Foreskin keratinocyte (primary cell): ENCODE measurements at places on chromosomes 3 and 15. TPM values are rescaled to one million over a fixed set of nuclear protein-coding genes. Genes with fewer than 3 reads are reported as not detected.
A peak's percentile ranks its signal among the peaks of the same experiment; 100 is the strongest.

- no peak for DNase-seq
Measured at GRCh38 chr3:24111711-24112110, 166.6 kb downstream of the NR1D2 start.

PPP1R14D gene
- not detected in 2 replicates for polyA plus RNA-seq

SLC2A2 gene
- not detected in 2 replicates for polyA plus RNA-seq

DNA sequence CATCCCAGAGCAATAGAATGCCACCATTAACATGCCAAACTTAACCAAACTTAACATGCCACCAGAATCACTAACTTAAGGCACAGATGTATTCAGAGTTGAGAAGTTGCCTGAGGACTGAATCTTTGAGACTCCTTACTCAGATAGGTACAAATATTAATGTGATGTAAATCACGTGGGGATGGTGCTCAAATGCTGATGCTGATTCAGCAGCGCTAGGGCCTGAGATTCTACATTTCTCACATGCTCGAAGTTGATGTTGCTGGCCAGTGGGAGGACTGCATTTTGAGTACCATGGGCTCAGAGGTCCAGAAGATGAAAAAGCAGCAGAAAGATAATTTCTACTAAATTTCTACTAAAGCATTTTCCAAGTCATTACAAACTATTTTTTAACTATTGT is 54.1 kb downstream of the RPL22L1 start:
- DNase-seq, result no peak

GRCh38 chr3:162391301-162391700 is 894.7 kb downstream of the OTOL1 start:
- peak; percentile 6 for DNase-seq

CEP152 gene
- polyA plus RNA-seq, result 1.4 and 1.7 TPM in 2 replicates

EPHB3 gene
- 4.3 and 6.5 TPM in 2 replicates for polyA plus RNA-seq

SEMA3B gene
- 1.3 and 2.3 TPM in 2 replicates for polyA plus RNA-seq

GRCh38 chr15:94487635-94488034 is 256.3 kb downstream of the MCTP2 start:
- peak; percentile 63 for DNase-seq

SKOR1 gene
- polyA plus RNA-seq, result 0.01 TPM in 1 of 2 replicates, not detected in the other

SLC9C1 gene
- not detected in 2 replicates for polyA plus RNA-seq

P2RY13 gene
- not detected in 2 replicates for polyA plus RNA-seq

- no peak for DNase-seq
Measured at GRCh38 chr3:186902154-186902553, 28.2 kb upstream of the ST6GAL1 start.

SPINK8 gene
- polyA plus RNA-seq, result not detected in 2 replicates

- DNase-seq, result no peak
Measured at GRCh38 chr15:89972085-89972484, 29.0 kb upstream of the ZNF710 start.

GRCh38 chr15:63347074-63347857 is 34.4 kb downstream of the CA12 start:
- DNase-seq, result no peak

MB21D2 gene
- polyA plus RNA-seq, result 6.9 and 8.2 TPM in 2 replicates

GRCh38 chr15:35748105-35748504 is 202.1 kb upstream of the DPH6 start:
- no peak for DNase-seq

DNA sequence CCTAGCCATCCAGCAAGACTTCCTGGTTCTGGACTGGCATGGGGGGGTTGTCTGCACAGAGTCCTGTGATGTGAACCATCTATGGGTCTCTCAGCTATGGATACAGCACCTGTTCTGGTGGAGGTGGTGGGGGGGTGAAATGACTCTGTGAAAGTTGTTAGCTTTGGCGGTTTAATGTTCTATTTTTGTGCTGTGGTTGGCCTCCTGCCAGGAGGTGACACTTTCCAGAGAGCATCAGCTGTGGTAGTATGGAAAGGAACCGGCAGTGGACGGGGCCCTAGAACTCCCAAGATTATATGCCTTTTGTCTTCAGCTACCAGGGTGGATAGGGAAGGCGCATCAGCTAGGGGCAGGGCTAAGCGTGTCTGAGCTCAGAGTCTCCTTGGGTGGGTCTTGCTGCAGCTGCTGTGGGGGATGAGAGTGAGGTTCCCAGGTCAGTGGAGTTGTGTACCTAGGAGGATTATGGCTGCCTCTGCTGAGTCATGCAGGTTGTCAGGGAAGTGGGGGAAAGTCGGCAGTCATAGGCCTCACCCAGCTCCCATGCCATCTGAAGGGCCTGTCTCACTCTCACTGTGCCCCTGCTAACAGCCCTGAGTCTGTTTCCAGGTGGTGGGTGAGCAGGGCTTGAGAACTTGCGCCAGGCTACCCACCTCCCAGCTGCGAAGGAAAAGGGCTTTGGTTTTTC is 7.1 kb upstream of the LARS2 start:
- peak; percentile 39 for DNase-seq

- peak; percentile 10 for DNase-seq
Measured at GRCh38 chr3:13308380-13308801, 111.7 kb downstream of the NUP210 start.

DNA sequence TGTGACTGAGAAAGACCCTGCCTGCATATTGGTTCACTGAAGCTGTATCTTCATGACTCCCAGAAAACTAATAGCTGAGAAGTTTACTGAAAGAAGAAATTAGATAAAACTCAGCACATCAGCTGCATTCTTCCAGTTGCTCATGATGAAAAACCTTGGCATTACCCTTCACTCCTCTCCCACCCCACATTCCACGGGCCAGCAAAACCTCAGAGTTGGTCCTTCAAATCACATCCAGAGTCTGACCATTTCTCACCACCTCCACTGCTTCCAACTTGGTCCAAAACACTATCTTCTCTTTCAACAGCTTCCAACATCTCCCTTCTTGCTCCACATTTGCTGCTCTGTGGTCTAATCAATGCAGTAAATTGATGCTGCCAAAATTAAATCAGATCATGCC is 97.1 kb downstream of the CD47 start:
- no peak for DNase-seq

GOLGA6L9 gene
- polyA plus RNA-seq, result 0.88 and 1.1 TPM in 2 replicates

SLC12A1 gene
- polyA plus RNA-seq, result not detected in 2 replicates

GRCh38 chr3:50374363-50375257 is 15.3 kb upstream of the TMEM115 start:
- no peak for DNase-seq

TRH gene
- polyA plus RNA-seq, result not detected in 2 replicates

DNA sequence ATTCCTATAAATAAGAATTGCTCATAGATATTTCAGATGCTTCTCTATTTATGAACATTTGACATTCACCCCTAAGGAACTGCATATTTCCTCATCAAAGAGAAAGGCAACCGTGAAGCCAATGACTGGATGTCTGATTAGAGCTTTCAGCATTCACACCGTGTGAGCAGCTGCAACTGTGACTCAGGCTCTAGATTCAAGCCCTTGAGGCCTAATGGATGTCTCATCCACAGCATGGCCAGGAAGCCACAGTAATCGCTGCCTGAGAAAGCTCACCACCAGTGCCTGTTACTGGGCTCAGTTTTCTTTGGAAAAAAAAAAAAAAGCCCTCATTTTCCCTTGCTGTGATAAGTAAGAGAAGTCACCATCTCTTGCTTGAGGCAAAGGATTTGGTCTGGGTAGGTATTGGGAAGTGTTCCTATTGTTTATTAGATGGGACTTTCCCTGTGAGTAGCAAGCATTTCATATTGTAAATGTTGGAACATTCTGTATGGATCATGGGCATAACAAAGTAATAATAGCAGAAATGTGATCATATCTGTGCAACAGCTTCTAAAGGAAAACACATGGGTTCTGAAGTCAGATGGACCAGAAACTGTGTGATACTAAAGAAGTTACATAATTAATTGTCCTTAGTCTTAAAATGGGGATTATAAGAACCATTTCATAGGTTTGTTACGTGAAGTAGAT is 783.7 kb downstream of the AGBL1 start:
- peak; percentile 99 for DNase-seq

DNA sequence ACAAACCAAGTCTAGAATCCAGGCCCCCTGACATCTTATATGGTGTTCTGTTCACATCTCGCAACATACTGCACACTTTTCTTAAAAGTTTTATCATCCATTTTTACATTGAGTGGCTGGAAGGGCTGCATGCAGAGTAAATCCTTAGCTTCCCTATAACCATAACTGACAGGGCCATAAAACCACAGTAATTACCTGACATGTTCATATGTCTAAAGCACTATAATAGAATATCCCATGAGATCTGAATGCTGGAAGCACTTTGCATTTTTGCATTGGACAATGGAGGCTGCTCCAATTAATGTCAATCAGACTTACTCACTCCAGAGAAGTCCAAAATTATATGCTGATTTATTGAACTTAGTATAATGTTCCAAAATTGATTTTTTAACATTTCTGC is 86.6 kb upstream of the HES1 start:
- DNase-seq, result no peak

DNA sequence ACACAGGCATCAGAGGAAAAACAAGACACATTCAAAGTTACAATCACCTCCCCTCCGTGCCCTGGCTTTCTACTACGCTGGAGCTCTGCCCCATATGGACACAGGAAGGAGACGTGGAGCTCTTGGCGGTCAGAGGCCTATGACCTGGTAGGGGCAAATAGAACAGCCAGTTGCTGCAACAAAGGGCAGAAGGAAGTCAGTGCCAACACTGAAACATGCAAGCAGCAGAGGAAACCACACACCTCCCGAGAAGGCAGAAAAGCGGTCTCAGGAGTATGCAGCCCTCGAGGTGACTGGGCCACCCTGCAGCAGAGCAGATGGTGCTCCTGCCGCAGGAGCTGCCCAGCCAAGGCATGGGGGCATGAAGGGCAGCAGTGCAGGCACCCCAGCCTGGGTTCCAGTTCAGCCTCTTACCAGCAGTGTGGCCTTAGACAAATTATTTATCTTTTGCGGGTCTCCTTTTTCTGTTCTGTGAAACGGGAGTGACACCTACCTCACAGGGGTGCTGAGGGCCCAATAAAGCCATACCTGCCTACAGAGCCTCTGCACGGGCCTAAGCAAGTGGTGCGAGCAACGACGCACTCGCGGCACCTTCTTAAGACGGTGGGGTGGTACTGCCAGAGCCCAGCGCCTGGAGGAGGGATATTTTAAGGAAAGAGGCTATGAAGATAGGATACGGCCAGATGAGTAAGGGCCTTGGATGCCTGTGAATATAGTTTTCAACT is 8.6 kb downstream of the ZXDC start:
- no peak for DNase-seq

GRCh38 chr15:72858205-72858604 is 74.6 kb upstream of the ADPGK start:
- no peak for DNase-seq

- peak; percentile 80 for DNase-seq
Measured at GRCh38 chr3:111851511-111851954, 7.5 kb upstream of the PHLDB2 start.

DNA sequence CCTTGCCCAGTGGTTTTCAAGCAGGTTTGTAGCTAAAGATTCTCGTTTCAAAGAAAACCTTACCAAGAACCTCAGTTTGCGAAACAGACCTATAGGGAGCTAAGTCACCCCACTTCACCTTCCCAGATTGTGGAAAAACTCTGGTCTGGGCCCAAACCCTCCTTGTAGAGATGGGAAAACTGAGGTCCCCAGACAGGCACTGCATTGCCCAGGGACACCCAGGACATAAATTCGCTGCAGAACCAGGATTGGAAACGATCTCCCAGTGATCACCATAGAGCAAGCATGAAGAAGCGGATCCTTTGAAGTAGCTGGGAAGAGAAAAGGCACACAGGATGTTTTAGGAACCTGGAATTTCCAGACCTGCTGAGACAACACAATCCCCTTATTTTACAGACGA is 85.6 kb upstream of the PIAS1 start:
- no peak for DNase-seq

DNA sequence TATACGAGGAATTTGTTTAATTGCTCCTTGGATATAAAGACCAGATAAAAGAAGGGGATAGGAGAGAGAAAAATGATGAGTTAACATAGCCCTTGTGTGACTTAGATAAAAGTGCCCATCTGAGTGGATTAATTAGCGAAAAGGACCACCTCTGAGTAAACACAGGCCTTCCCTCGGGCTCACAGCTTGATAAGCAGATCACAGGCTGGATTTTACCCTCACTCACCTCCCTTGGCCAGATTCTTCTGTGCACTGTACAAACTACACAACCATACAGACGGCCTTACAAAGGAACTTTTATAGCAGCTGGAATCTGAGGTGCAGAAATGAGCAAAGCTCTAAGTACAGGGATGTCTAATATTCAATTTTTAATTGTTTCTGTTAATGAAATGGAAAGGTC is 112.4 kb upstream of the STT3B start:
- no peak for DNase-seq

DNA sequence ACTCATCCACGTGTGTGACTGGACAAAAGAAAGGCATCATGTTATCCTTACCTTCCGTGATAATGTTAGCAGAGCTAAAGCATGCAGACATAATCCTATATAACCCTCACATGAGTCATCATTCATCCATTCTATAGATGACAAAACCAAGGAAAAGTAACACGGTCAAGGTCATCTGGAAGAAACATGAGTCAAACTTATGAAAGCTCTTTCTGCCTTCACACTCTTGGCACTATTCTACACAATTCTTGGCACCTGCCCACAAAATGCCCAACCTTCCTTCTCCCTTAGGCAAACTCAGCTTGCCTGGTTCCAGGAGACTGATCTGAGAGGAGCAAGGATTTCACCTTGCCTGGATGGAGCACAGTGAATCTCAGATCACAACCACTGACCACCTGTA is 66.9 kb downstream of the PRICKLE2 start:
- DNase-seq, result peak; percentile 31

- DNase-seq, result no peak
Measured at GRCh38 chr3:18618723-18619122, 193.6 kb upstream of the SATB1 start.

SLC28A2 gene
- polyA plus RNA-seq, result not detected in 2 replicates

VGLL4 gene
- polyA plus RNA-seq, result 13.6 and 14.8 TPM in 2 replicates

CCR9 gene
- not detected in 2 replicates for polyA plus RNA-seq

DNA sequence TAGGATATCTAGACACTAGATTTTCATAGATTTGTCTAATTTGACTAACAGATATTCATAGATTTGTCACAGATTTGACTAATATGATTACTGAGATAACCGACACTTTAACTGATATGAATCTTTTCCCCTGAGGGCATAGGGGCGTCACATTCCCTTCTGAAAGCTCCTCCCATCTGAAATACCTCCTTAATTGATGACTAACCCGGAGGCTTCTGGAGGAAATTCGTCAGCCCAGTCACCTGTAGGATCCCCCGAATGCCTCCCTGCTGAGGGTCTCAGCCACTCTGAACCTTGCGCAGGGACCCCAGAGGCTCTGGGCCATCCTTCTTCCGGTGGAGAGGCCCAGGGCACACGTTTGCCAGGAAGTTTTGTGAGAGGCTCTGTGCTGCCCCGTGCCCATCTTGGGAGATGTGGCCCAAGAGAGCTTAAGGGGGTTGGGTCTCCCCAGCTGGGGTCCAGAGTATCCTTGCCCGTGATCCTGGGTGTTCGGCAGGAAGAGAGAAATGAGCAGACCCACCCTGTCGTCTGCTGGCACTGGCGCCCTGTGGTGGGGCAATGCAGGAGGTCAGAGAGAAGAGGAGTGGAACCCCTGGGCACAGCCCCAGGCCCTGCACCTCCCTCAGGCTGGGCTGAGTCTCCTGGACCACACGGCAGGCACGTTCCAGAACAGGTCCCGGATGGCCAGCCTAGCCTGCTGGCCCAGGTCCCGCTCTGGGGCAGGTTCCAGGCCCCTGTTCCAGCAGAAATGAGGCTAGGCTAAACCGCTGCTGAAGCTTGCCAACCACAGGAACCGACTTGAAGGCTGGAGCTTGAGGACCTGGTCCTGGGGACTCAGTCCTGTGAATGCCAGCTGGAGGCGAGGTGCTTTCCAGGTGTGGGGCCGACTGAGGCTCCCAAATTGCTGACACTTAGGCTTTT is 1.7 kb downstream of the PLA2G4D start:
- DNase-seq, result peak; percentile 68
